ENCODE measurements at places on chromosomes 2 and 18. TPM values are rescaled to one million over a fixed set of nuclear protein-coding genes. Genes with fewer than 3 reads are reported as not detected.

ASAP2 gene
- 16.6 TPM for total RNA-seq

ASPRV1 gene
- total RNA-seq: 0.95 TPM

LDLRAD4 gene
- 1.2 TPM for total RNA-seq

HMSD gene
- 4.8 TPM for total RNA-seq

C2orf68 gene
- 40.9 TPM for total RNA-seq

RTP5 gene
- total RNA-seq: not detected

HAAO gene
- total RNA-seq: 2.5 TPM

HADHA gene
- 131 TPM for total RNA-seq

UGT1A8 gene
- not detected for total RNA-seq

ANKRD30BL gene
- not detected for total RNA-seq

CDK15 gene
- not detected for total RNA-seq

TTC31 gene
- 28.8 TPM for total RNA-seq

BCL2L11 gene
- total RNA-seq: 22.9 TPM

TMEM18 gene
- total RNA-seq: 22.3 TPM

ATP6V1B1 gene
- total RNA-seq: not detected
